ENCODE measurements at places on chromosomes 3 and 15.
A peak's percentile ranks its signal among the peaks of the same experiment; 100 is the strongest.

DNA sequence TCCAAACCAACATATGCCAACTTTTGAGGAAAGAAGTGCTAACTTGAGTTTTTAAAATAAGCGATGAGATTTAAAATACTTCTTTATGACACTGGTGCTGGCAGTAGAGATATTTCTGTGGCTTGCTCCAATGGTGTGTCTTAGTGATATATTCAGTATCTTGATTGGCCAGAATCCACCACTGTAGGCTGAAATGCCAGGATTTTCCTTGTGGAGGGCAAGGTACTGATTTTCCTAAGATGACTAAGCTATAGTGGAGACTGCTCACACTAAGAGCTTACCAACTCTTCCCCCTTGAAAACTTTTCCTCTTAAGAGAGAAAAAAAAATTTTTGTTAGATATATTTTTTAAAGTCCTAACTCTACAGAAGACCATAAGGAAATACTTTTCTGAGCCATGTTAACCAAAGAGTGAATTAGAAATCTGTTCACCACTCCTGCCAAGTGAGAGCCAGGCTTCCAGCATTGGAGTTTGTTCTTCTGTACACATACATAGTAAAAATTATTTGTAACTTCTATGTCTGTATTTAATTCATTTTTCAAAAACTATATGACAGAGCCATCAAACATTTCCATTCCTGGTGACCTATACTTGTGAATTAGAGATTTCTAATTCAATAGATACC lies 109.1 kb downstream of the PPP2R3A start:
- DNase-seq, result no peak

GRCh38 chr3:186617036-186617946 lies 4.4 kb downstream of the AHSG start:
- peak; percentile 95 for DNase-seq

DNA sequence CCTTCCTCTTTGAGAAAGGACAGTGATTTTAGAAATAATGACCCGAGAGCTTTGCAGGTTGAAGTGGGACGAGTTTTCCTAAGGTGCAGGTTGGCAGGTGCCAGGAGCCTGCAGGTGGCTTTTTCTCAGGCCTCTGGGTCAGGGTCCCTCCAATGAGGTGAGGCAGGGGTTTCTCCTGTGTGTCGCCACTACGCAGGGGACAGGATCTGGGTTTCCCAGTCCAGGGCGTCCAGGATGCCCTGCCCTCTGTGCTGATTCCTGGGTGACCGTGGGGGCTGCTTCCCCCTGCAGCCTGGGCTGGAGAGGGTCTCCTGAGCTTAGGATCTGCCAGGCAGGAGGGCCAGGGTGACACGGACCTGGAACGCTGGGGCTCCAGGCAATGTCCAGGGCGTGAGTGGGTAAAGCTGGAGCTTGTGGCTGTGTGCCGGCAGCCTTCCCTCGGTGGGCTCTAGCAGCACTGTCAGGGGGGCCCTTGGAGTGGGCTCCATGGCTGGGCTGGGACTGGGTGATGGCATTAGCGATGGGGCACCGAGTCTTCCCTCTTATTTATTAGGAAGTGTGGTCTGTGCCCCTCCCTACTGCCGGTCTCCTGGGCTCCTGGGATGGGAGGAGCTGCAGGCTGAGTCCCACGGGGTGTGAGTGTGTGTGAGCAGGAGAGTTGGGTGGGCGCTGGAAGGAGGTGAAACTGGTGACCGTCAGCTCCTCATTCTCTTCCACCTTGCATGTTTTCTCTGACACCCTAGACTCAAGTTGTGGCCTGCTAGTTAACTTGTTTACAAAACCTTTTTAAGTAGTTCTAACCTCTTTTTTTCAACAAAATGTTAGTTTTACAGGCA lies 1.8 kb downstream of the APBA2 start:
- no peak for DNase-seq

DNA sequence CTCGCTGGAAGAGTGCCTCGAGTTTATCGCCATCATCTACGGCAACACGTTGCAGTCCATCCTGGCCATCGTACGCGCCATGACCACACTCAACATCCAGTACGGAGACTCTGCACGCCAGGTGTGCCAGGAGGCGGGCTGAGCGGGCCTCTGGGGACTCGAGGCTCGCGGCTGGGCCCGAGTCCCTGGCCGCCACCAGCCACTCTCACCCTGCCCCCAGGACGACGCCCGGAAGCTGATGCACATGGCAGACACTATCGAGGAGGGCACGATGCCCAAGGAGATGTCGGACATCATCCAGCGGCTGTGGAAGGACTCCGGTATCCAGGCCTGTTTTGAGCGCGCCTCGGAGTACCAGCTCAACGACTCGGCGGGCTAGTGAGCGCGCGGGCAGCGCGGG lies 1.9 kb downstream of the GNAT1 start:
- no peak for DNase-seq

- DNase-seq, result no peak
These were observed 44.8 kb downstream of the GATM start for GRCh38 chr15:45333550-45333949.

GRCh38 chr3:131329774-131330173 lies 51.8 kb upstream of the NUDT16 start:
- DNase-seq, result no peak

GRCh38 chr3:58353722-58354553 lies 21.2 kb downstream of the PXK start:
- DNase-seq, result no peak

- DNase-seq, result no peak
These were observed 261.9 kb downstream of the GABRG3 start for GRCh38 chr15:27232876-27233275.

DNA sequence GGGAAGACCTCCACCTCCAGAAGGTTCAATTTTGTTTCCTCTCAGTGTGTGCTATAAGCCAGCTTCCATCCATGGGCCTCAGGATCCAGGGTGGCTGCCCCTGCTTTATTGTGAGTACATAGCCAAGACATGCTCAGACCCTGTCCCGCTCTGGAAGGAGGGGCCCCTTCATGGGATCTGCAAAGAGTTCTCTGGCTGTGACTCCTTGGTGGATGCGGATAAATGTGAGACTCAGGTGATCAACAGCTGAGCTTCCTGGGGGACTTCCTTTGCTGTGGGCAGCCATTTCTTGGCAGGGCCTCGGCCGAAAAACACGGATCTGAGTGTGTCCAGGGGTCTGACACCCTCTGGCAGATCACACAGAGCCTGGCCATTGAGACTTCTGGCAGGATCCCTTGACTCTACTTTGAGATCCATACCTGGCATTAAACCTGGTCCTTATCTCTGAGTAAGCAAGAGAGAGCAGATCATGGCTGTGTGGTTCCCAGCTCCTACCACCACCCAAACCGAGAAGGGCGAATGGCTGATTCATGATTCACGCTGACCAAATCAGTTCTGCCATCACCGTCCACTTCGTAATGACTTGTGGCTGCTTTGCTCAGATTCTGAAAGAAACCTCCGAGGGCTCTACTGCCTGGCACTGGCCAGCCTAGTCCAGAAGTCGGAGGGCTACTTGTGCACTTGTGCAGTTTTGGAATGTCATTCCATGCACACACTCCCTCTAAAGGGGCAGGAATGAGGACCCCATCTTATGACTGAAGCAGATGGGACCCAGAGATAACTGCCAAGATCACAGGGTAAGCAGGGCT lies 68.1 kb downstream of the SENP2 start:
- DNase-seq, result no peak

GRCh38 chr3:161409069-161409468 lies 37.8 kb upstream of the SPTSSB start:
- DNase-seq, result peak; percentile 54

- DNase-seq, result no peak
These were observed 1.1 kb upstream of the GYG1 start for GRCh38 chr3:148990236-148990635.

- peak; percentile 94 for DNase-seq
These were observed 31.9 kb upstream of the UACA start for GRCh38 chr15:70795311-70795665.

- no peak for DNase-seq
These were observed 15.4 kb downstream of the ARHGAP31 start for GRCh38 chr3:119309591-119309990.

DNA sequence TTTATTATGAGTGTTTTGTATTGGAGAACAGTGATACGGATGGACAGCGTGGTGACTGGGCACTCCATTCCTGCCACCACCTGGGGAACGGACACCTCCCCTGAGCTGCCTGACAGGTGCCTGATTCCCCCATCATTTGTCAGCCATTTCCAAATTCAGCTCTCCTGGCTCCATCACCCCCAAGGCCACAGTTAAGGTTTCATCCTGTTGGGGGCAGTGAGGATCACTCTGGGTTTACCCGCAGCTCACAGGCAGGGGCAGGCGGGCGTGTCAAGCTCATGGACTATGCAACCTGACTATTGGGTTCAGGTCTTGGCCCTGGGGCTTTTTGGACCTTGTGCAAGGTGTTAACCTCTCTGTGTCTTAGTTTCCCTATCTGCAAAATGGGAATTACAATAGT lies 76.3 kb downstream of the RAB11A start:
- DNase-seq, result no peak

DNA sequence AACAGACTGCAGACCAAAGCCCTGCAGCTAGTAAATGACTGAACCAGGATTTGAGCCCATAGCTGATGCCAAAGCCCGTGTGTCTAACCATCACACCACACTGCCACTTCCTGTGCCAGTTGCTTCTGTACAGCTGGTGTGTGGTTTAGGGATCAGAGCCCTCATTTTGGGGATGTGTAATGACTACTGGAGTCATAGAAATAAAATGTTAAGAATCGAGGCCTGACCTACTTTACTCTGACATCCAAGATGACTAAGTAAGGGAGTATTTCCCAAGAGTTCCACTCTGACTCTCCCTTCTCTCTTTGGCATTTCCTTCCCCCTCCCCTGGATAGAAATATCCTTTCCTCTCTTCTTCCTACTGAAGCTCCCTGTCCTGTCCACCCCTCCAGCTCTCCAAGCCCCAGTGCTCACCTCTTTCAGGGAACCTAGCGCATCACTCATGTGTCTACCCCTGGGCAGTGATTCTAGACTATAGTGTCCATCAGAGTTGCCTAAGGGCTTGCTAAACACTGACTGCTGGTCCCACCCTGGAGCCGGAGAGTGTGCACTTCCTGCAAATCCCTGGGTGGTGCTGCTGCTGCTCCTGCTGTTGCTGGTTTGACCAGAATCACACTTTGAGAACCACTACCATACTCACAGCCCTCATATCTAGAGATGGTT lies 53.8 kb downstream of the MGLL start:
- peak; percentile 97 for DNase-seq
